ENCODE measurements at places on chromosomes 1 and 21.

DNA sequence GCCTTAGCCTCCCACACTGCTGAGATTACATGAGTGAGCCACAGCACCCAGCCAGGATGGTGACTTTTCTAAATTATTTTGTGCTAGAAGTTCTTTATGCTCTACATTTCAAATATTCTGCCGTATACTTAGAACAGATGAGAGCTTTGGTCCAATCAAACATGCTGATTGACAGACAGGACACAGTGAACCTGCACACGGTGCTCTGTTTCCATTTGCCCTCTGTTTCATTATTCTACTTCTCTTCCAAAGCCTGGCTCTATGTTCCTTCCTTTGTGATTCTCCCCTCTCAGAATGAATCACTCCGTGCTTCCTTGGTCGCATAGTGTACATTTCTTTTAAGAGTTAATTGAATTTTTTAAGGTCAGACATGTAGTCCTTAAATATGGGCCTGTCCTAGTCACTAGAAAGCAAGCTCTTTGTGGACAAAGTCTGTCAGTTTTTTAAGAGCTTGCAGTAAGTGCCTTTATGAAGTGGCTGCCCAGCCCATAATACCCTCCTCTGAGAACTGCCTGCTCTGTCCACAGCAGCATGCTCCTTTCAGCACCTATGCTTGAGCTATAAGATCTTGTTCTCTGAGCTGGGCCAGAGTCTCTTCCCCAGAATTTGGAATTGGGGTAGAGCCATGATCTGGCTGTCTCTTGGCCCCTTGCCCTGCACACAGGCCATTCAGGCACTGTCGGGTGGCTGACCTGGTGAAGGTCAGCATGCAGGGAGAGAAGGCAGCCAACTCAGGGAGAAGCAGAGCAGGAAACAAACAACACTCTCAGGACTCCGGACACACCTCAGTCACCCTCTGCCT, 66.8 kb upstream of the SLC44A3 start:
- DNase-seq, result no peak

- peak; percentile 40 for DNase-seq
Measured at GRCh38 chr21:45970674-45971615, 10.6 kb upstream of the COL6A1 start.

GRCh38 chr1:234324821-234325220, 48.4 kb upstream of the COA6 start:
- DNase-seq, result no peak

GRCh38 chr1:228744356-228744755, 9.1 kb downstream of the RHOU start:
- DNase-seq, result no peak

- no peak for DNase-seq
Measured at GRCh38 chr1:106880226-106880625, 176.2 kb upstream of the PRMT6 start.

DNA sequence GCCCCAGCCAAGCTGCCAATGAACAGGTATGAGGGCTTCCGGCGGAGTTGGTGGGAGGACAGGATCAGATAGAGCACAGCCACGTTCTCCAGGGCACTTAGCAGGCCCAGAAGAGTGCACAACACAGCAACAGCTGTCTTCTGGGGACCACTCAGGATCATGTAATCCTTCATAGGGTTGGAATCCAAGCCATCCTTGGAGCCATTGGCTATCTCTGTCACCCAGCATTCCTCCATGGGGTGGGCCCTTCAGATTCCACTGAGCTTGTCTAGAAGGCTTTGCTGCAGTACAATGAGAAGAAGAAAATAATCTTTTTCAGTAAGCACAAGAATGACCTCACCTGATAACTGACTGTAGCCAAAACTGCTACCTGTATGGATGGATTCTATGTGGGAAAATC, 7.3 kb upstream of the FUCA1 start:
- DNase-seq, result no peak

DNA sequence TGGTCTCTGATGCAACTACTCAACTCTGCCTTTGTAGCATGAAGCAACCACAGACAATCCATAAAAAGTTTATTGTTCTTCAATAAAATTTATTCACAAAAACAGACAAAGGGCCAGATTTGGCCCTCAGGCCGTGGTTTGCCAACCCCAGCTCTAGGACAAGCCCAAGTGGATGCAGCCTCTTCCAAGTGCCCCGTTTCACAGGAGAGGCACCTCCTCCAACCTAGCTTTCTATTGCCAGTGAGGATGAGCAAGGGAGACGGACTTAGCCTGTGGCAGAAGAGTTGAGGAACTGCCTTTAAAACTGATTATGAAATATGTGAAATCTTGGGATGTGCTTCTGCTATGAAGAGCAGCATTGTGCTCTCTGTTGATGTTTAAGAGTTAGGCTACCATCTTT, 105.4 kb downstream of the PSMG1 start:
- DNase-seq, result no peak

GRCh38 chr1:34770891-34771504, 10.0 kb upstream of the GJB3 start:
- no peak for DNase-seq

DNA sequence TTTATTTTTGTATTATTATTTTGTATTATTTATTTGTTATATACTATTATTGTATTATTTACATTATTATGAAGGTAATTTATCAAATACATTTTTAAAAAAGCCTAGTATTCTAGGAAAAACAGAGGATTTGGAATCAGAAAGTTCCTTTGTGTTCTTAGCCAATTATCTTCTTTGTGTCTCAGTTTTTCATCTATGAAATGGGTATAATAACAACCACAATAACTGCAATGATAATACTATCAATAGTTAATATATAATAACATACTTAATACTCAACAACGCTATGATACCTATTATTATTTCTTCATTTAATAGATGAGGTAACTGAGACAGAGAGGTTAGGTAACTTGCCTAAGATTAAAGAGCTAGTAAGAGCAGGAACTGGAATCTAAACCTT, 80.4 kb upstream of the GNG4 start:
- DNase-seq, result no peak

DNA sequence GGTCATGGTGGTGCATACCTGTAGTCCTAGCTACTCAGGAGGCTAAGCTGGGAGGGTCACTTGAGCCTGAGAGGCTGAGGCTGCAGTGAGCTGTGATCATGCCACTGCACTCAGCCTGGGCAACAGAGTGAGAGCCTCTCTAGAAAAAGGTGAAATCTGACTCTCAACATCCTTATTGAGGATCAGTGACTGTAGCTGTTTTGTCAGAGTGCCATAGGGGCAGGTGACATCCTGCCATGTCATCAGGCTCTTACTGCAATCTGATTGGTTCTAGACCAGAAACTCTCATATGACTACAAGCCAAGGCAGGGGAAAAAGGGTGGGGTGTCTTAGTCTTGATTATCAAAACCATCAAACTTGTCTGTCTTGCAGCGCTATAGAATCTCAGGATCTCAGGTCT, 62.8 kb upstream of the NGF start:
- no peak for DNase-seq

DNA sequence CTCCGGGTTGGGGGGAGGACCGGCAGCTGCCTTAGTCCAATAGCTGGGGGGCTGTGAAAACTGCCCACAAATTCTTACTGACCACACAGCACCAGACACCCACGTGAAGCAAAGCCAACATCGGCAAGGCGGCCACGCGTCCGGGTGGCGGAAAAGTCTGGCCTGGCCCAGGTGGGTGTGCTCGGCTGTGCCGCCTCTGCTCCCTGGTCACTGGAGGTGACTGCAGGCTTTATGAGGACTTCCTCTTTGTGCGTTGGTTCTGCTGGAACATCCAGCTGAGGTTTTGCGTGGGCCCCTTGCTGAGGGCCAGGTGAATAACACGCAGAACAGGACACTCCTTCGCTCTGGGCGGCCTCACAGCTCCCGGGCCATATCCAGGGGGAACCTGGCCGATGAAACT, 35.4 kb downstream of the FAAP20 start:
- DNase-seq, result no peak

DNA sequence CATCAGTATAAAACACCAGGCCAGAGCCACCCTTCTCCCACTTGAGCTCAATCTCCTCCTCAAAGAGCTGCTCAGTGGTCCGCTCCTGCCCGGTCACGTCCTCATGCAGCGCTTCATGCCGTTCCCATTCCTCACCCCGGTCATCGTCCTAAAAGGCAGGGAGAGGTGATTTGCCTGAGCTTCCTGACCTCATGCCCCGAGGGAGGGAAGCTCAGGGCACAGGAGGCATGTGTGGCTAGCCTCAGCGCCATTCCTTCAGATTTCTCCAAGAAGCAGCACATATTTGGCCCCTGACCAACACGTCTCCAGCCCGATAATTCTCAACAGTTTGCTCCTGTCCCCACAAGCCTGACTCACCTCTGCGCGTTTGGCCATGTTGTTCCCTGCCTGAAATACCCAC, 4.2 kb upstream of the GPN2 start:
- no peak for DNase-seq

DNA sequence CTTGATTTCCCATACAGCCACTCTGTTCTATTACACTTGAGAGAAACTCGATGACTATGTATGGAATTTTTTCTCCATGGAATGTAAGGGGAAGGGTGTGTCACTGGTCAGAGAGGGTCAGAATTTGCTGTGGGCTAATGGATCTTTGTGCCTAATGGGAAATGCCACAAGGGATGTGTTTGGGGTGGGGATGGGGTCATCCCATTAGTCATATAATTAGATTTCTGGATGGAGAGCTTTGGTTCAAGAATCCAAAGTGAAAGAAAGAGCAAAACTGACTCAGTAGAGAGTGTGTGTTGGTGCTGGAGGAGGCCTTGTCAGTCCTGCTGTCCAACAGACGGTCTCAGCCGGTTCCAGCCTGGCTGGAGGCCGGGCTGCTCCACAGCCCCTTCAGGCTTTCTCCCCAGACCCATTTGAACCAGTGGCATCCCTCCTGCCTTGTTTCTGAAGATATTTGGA, 86.4 kb downstream of the LAMC2 start:
- no peak for DNase-seq

GRCh38 chr1:34740161-34740868, 14.5 kb upstream of the GJB5 start:
- no peak for DNase-seq
